Left ventricle myocardium inferior (tissue), 1 donor: ENCODE measurements at places on chromosomes 12 and 14.

GRCh38 chr12:130849561-130850417, 10.7 kb upstream of the STX2 start:
- DNase-seq, result no peak

DNA sequence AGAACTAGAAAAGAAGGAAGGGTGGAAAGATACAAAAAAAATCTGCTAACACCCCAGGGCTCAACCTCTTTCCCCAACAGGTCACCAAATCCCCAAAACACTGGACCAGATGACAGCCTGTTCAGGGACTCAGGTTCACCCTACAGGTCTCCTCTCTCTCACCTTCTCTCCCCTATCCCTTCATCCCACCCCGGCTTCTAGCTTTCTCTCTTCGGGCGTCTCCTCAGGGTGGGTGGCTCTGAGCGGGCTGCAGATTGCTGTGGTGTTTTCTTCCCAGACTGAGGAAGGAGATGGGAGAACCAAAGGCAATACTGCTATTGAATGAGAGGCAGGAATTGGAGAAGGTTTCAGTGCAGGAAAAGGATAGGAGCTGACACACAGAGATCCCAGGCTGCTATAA, 39.3 kb downstream of the ANO2 start:
- DNase-seq, result no peak

- DNase-seq, result no peak
These were observed 4.2 kb downstream of the TGFB3 start for GRCh38 chr14:75977582-75977943.

- peak; percentile 23 for DNase-seq
These were observed 2.6 kb upstream of the BCL11B start for GRCh38 chr14:99274346-99275221.

DNA sequence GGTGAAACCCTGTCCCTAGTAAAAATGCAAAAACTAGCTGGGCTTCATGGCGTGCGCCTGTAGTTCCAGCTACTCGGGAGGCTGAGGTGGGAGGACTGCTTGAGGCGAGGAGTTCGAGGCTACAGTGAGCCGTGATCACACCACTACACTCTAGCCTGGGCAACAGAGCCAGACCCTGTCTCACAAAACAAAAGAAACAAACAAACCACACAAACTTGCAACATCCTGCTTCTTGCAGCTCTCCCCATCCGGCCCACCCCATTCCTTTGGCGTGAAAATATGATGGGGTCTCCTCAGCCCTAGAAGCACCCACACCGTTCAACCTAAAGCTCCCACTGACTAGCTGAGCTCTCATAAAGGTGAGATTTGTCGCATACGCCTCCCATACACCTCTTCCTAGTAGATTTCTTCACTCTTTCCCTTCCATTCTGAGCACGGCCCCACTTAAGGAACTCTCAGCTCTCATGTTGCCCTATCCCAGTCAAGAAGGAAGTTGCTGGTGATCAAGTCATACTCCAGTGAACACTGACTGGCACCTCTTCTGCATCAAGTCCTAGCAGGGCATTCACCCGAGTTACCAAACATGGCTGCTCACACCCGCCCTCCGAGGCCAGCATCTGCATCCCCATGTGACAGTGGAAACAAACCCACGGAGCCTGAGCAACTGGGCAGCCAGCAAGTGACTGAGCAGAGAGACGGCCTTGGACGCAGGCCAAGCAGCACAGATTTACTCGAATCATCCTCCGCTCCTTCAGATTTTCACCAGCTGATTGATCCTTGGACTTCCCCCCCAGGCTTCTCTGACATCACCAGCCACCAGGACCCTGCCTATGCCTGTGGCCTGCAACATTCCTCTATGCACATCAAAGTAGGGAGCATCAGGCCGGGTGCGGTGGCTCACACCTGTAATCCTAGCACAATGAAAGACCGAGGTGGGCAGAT, 18.9 kb upstream of the CD27 start:
- DNase-seq, result no peak

- no peak for DNase-seq
These were observed 55.0 kb downstream of the TMX1 start for GRCh38 chr14:51294951-51295525.

GRCh38 chr12:68641138-68641537, 30.4 kb downstream of the RAP1B start:
- no peak for DNase-seq

- DNase-seq, result peak; percentile 76
These were observed 23.0 kb downstream of the SH2B3 start for GRCh38 chr12:111428728-111429175.

DNA sequence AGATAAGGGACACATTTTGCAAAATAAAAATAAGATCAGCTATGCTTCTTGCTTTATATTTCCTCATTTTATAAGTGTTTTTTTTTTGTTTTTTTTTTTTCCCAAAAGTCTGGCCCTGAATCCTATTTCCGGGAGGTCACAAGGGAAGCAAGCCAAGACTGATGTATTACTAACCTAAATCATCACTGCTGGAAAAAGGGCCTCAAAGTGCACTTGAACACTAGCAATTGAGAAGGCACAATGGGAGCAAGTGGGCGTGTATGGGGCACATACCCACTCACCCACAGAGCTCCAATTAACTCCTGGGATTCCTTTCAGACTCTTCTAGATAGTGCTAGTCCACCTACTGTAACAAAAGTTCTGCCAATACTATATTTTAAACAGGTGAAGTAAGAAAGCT, 58.8 kb downstream of the STON2 start:
- DNase-seq, result no peak

- DNase-seq, result no peak
These were observed at the start of gene CISTR for GRCh38 chr12:53751336-53752191. Gene CISTR, minus strand, starts transcription at chr12:53751979.

DNA sequence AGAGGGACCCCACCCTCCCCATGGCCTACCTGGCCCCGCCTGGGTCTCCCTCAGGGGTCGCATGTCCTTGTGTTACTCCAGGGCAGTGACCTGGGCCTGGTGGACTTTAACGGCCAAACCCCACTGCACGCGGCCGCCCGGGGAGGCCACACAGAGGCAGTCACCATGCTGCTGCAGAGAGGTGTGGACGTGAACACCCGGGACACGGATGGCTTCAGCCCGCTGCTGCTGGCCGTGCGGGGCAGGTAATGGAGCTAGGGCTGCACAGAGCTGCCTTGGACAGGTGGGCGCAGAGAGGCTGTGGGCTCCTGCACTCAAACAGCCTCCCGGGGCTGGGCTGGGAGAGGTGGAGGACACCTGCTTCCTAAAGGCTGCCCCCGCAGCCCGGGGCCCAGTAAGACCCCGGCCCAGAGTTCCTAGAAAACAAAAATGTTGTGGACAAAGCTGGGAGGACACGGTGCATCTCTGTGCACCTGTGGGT, 21.6 kb downstream of the ASPG start:
- peak; percentile 11 for DNase-seq

- peak; percentile 68 for DNase-seq
These were observed 11.3 kb downstream of the MAPK1IP1L start for GRCh38 chr14:55062517-55063351.

DNA sequence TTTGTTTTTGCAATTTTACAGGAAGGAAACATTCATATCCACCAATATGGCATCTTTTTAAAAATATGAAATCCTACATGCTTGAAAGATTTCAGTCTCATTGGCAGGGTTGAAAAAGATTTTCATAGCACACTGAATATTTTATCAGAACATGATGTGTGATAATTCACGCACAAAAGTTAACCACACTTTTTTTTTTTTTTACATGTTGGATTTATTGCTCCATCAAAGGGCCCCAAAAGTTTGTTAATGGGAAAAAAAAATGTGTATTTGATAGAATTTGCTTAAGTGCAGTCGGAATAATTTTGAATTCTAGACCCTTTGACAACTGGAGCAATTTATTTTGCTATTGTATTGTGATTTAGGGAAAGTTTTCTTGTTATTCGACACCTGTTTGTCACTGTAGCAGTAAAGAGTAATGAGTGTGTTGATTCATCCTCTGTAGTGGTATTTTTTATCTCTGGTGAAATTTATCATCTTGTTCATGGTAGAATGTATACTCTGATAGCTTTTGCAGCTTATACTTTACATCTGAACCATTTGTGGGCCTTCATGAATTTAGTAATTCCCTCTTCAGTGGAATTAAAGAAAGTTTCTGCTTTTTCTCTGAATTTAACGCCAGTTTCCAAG, 1.1 kb downstream of the EML1 start:
- DNase-seq, result no peak

DNA sequence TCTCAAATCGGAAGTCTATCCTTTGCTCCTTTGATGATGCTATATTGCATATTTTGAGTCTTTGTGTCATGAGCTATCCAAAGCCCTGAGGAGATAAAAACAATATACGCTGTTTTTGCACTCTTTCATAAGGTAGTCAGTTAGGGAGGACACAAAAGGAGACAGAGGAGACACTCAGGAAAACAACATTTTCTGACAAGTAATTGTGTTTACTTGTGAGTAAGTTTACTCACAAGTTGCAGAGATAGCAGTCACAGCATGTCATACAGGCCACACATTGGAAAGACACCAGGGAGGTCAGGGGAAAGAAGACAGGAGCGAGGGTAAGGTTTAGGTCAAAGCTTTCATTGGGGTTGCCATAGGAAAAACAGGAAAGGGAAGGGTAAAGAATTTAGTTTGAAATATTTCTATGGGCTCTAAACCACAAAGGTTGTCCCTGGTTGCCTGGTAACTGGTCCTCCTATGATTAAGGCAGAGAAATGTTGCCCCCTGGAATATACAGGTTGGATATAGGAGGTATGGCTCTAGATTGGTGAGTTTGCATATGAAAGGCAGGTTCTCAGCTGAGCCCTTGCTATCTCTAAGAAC, 7.4 kb upstream of the GABARAPL1 start:
- DNase-seq, result no peak

DNA sequence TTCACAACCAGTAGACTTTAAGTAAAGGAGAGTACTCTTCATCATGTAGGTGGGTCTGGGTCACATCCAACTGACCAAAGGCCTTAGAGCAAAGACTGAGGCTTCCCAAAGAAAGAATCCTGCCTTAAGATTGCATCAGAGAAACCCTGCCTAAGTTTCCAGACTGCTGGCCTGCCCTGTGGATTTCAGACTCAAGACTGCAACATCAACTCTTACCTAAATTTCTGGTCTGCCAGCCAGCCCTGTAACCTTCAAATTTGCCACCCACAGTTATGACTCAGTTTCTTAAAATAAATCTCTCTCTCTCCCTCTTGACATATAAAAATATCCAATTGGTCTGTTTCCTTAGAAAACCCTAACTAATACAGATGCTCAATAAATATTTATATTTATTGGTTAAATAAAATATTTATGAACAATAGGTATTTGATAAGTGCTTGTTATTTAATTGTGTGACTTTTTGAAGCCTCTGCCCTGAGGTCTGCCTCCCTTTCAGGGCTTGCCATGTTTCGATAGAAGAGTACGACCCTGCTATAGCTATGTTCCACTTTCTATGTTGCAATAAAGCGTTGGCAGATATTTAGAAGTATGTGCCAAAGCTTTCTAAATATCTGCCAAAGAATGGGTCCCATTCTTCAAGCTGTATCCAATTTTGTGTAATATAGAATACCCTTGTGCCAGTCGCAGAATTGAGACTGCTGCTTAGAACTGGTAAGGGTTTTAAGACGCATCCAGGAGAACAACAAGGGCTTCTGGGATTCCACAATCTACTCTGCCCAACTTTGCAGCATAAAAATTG, 65.7 kb downstream of the TMEM30B start:
- no peak for DNase-seq

- no peak for DNase-seq
These were observed 240.7 kb upstream of the PLEKHG7 start for GRCh38 chr12:92462049-92462448.

- no peak for DNase-seq
These were observed 50.7 kb downstream of the ZC3H14 start for GRCh38 chr14:88613552-88614010.

DNA sequence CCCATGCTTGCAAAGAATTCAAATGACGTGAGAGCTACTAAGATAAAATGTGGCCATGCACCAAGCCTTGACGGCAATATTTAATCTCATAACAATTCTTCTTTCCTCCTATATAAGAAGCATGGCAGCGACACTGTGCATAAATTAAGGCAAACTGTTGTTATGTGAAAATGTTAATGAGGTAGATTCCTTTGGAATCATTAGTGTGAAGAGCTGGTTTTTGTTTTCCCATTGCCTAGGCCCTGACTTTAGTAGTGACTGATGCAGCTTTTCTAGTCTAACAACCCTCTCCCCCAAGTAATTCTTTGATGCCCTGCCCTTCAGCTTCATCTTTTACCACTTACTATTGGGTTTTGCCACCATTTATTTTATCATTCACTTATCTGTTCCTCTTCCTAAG, 10.6 kb upstream of the PSEN1 start:
- DNase-seq, result no peak

GRCh38 chr12:106675651-106676435, 93.0 kb downstream of the RFX4 start:
- DNase-seq, result no peak

- DNase-seq, result no peak
These were observed 9.8 kb downstream of the AREL1 start for GRCh38 chr14:74703043-74703442.

- DNase-seq, result no peak
These were observed 3.2 kb upstream of the MEG3 start for GRCh38 chr14:100822532-100823296.

DNA sequence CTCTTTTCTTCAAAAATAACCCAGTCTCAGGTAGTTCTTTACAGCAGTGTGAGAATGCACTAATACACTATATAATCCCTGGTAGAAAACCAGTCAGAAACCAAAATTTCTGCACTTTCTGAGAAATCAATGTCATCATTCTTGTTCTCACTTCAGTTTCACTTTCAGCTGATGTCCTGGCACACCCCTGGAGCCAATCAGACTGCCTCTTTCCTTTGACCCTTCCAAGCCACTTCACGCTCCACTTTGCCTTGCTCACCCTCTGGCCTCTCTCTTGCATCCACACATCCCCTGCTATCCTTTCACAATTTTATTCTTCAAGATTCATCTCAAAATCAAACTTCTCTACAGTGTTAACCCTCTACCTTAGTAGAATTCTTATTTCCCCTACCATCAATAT, 181.1 kb downstream of the ASCL1 start:
- no peak for DNase-seq

DNA sequence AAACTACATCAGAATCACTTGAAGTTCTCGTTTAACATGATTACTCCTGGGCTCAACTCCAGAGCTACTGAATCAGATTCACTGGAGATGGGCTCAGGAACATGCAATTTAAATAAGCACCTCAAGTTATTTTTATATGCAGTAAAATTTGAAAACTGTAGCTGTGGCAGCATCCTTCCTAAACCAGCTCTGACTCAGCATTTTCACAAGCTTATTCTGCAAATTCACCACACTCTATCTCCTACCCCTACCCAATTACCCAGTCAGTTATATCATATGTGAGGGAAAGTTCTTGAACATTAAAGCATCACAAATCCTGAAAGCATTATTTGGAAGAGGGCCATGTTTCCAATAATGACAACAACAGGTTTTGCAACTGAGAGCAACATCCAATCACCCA, 24.2 kb upstream of the LRRC9 start:
- DNase-seq, result no peak

DNA sequence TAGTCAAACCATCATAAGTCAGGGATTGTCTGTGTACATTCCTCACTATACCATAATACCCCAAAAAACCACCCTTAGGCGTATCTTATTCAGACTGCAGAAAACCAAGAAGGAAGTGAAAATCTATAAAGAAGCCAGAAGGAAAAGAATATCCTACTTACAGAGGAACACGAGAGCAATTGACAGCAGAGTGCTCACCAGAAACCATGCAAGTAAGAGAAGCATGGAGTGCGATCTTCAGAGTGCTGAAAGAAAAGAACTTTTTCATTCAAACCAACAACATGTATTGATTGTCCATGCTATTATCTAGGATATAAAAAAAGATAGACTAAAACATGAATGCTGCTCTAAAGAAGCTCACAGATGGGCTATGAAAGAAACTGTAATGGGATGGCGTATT, 50.8 kb downstream of the STXBP6 start:
- DNase-seq, result no peak

- DNase-seq, result no peak
These were observed 111.2 kb downstream of the MGST1 start for GRCh38 chr12:16458521-16459078.
